ENCODE measurements at places on chromosomes 4 and X.

DNA sequence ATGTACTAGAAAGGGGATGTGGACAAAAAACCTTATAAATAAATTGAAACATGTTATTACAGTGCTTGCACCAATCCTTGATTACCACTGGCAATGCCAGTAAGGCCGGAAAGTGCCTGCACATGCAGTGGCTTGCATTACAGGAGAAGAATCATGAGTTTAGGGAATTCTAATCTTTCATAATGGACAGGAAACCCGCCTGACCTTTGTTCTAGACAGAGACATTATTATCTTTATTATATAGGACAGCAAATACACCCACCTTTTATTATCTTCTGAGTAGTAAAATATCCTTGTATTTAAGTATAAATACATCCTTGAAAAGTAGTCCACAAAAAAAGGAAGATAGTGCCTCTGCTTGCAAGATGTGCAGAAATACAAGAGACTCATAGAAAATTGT lies 379.9 kb upstream of the LCORL start:
- no peak for DNase-seq

DNA sequence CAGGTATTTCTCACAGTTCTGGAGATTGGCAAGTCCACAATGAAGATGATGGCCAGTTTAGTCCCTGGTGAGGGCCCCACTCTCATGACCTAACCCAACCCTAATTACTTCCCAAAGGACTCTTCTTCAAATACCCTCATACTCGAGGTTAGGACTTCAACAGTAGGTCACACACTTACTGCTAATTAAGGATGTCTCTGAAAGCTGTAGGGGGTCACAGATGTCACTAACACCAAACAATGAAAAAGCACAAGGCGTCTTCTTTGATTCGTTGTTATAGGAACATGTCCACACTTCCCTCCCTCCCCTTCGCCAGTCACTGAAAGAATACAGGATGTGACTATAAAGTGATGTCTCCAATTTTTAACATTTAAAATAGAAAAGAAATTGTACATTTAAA lies 309.7 kb downstream of the PACRGL start:
- DNase-seq = no peak

- DNase-seq = no peak
Observed at GRCh38 chr4:65071564-65071963, 598.7 kb downstream of the EPHA5 start.

- DNase-seq = no peak
Observed at GRCh38 chr4:109708990-109709389, 5.7 kb upstream of the CASP6 start.

- DNase-seq = no peak
Observed at GRCh38 chr4:174084542-174084941, 198.9 kb downstream of the FBXO8 start.

GRCh38 chr4:76854858-76855257 lies 43.1 kb downstream of the SOWAHB start:
- DNase-seq = no peak

- DNase-seq = peak; percentile 17
Observed at GRCh38 chr4:94507708-94508107, 56.0 kb downstream of the PDLIM5 start.

GRCh38 chrX:65723706-65724105 lies 56.3 kb downstream of the MSN start:
- peak; percentile 50 for DNase-seq

DNA sequence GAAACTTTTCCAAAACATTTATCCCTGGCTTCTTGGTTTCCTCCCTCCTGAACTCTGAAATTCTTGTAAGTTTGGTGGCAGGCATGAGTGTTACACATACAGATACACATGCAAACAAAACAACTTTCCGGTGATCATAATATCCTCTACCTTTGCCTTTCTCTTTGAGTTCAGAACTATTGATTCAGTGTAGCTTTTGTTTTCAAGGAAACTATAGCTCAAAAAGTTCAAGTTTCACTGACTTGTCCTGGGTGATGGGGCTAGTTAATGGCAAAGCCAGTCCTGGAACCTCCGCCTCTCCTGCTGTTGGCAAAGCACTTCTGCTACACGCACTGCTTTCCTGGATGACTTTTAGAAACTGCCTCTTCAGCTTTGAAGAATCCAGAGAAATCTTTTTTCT lies 177.3 kb upstream of the FAT1 start:
- DNase-seq = no peak

- DNase-seq = peak; percentile 2
Observed at GRCh38 chrX:114162068-114162735, 421.7 kb upstream of the HTR2C start.

GRCh38 chr4:184506527-184507121 lies 32.3 kb upstream of the IRF2 start:
- peak; percentile 72 for DNase-seq

DNA sequence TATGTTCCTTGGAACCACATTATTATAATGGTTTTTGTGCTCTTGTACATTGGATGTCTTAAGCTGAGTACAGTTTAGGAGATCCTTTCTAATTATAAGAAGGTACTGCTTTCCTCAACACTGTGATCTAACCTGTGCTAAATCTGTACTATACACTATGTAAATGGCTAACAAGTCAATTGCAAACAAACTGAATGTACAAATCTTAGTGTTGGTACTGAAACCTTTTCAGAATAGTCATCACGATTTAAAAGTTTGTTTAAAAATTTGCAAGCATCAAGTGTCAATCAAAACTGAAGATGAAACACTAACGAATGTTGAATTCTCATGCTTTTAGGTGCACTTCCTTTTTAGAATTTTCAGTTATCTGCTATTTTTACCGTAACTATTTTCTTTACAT lies 2090.4 kb upstream of the TENM3 start:
- DNase-seq = no peak

- DNase-seq = no peak
Observed at GRCh38 chr4:147969573-147970385, 237.9 kb downstream of the ARHGAP10 start.

GRCh38 chr4:140186651-140187315 lies 32.8 kb upstream of the MAML3 start:
- no peak for DNase-seq

DNA sequence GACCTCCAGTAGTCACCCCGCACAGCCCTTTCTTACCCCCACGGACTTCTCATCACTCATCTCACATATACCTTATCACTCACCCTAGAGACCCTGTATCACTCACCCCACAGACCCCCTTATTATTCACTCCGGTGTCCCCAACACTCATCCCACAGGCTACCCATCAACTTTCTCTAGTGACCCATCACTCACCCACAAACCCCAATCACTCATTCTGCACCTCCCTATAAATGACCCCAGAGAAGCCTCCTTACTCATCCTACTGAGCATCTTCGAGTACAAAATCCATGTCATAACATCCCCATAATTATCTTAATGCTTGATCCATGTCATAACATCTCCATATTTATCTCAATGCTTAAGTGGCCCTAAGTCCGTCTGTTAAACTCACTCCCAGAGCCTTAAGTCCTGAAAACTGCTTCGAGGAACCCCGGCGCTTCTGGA lies 934 bp downstream of the ZNF41 start:
- peak; percentile 34 for DNase-seq

GRCh38 chrX:147741776-147742175 lies 169.9 kb upstream of the FMR1 start:
- no peak for DNase-seq

- no peak for DNase-seq
Observed at GRCh38 chr4:156291317-156291716, 337.7 kb upstream of the CTSO start.

- no peak for DNase-seq
Observed at GRCh38 chr4:93870876-93871458, 42.4 kb downstream of the ATOH1 start.

GRCh38 chr4:21097026-21097425 lies 396.8 kb downstream of the PACRGL start:
- no peak for DNase-seq

DNA sequence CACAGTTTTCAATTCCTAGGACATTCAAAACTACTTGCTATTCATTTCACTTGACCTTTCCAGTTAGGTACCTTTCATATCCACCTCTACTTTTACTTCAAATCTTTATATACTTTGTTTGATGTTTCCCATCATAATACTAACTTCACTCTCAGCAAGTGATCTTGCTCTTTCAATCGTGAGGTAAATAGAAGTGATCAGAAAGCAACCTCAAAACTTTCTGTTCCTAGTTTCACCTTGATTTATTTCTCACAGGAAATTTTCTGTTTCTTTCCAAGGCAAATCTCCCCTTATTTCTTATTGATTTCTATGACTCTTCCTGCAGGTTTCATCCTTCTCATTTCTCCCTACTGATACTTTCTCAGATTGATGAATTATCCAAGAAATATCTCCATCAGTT lies 623.5 kb downstream of the FSTL5 start:
- DNase-seq = no peak

- peak; percentile 47 for DNase-seq
Observed at GRCh38 chrX:22063284-22063683, 31.2 kb downstream of the PHEX start.

DNA sequence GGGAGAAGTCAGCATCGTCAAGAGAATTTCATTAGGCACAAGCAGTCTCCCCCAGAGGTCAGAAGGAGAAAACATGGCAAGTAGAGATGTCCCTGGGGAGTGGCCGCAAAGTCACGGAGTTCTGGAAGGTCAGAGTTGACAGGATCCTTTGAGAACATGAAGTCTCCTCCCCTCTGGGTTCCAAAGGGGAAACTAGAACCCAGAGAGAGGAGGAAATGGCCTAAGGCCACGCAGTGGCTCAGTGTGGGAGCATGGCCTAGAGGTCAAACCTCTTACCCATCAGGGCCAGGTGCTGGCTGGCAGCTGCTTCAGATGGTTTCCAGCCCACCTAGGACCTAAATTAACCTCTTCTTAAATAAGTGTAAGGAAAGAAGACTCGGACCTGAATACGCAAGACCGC lies 884 bp downstream of the IDH3G start:
- no peak for DNase-seq

DNA sequence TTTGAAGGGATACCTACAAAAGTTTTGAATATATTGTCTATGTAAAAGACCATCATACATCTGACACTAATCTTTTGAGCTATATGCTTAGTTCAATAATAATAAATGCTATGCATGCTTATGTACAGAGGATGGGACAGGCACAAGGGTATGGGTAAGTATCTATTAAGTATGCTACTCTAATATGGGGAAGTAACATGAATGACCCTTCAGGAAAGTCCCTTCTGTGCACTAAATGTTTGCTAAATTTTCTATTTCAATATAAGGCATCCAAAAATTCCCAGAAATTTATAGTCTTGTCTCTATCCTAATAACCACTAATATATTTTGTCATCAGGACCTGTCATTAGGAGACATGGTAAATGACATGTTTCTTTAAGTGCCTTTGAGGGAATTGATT lies 19.0 kb downstream of the ATP8A1 start:
- DNase-seq = no peak

- DNase-seq = no peak
Observed at GRCh38 chr4:176376032-176376614, 56.4 kb downstream of the SPCS3 start.

DNA sequence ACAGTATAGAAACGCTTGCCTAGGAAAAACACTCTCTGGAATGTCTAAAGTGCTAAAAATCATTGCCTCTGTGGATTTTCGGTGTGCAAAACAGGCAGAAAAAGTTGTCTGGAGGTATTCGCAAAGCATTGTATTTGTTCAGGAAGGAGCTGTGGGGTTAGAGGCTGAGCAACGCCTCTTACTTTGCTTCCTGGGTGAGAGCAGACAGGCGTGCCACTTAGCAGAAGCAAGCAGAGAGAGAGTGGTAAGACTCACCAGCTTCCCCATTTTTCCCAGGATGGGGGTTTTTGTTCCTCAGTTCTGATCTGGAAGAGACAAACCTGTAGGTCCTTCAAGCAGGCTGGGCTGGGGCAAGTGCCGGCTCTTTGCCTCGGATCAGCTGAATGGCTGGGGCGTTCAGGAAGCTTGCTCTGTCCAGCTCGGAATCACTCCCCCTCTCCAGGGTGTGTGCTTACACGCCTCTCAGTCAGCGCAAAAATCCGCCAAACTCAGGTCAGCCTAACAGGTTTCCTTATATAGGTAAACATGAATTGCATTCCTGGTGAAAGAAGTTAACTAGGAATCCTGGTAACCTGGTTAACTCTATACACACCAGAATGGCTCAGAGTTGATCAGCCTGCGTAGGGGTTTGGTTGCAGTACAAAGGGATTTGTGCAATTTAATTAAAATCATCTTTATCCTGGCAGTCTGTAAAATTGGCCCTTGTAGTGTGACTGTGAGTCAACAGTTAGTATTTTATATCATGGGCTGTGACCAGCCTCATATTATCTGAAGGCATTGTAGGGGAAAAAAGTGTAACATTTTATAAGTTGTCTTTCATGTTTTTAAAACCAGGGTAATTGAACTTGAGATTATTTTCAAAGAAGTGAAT lies 213.1 kb upstream of the MID1 start:
- no peak for DNase-seq

- DNase-seq = no peak
Observed at GRCh38 chr4:84502955-84503373, 3.9 kb upstream of the NKX6-1 start.

- no peak for DNase-seq
Observed at GRCh38 chr4:125022855-125023501, 291.8 kb upstream of the FAT4 start.

- DNase-seq = no peak
Observed at GRCh38 chr4:83361416-83362103, 26.9 kb upstream of the HPSE start.

DNA sequence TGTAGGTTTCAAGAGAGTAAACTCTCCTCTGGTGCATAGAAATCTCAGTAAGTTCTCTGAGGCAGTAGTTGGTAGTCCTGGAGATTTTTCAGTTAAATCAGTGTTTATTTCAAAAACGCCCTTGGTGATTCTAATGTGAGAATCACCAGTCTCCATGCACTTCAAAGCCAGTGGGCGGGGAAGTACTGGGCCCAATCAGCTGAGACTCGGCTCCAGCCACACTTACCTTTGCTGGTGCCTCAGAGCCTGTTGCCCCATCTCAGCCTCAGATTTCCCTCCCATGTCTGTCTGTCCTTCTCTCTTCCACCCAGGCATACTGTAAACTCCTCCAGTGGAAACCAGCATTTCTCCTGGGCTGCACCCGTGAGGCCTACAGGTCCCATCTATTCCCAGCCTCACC lies 7.4 kb upstream of the MGST2 start:
- peak; percentile 23 for DNase-seq

- no peak for DNase-seq
Observed at GRCh38 chr4:174177536-174177935, 105.9 kb downstream of the FBXO8 start.

Data from activated T-cell treated with anti-CD3 and anti-CD28 coated beads, Interleukin-2, amount 50 U/mL, for 72 hours (primary cell).